ENCODE measurements at places on chromosomes 5 and 9.

DNA sequence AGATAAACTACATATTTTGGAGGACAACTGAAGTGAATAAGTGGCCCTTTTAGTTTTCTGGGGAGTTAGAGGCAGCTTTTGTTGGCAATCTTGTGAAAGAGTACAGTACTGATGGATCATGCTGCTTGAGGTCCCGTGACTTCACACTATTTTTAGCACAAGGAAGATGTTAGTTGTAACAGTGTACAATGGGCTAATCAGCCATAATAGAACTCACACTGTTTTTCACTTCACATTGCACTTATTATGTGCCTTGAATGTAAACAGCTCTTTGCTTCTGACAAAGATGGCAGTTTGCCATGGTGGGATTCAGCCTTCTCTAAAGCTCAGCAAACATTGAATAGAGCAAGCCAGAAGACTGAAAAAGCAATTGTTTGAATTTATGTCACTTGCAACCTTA, 176.7 kb upstream of the ZNF608 start:
- DNase-seq = no peak

- peak; percentile 71 for DNase-seq
Observed at GRCh38 chr5:122121479-122122465, 7.6 kb upstream of the ZNF474 start.

GRCh38 chr5:170216257-170216864, 16.4 kb upstream of the C5orf58 start:
- peak; percentile 44 for DNase-seq

GRCh38 chr5:131169810-131170539, 769 bp upstream of the LYRM7 start:
- no peak for DNase-seq

DNA sequence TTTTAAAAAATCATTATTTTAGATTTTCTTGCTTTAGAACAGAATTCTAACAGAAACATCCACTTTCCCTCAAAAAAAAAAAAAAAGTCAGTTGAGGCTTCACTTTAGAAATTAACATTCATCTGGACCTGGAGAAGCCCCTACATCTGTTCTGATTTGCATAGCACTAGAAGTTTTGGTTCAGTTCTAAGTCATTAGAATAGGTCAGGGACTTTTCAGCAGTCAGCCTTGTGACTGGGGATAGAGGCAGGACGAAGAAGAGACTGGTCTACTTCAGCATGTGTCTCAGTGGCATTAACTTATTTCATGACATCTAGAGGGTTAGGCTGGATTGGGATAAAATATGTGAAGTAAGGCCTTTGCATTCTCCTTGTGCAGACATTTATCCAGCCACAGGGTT, 215.8 kb upstream of the DAB2 start:
- DNase-seq = no peak

Measured in kidney epithelial cell (primary cell).